Hematopoietic multipotent progenitor cell treated with erythropoietin and hydrocortisone succinate and interleukin-3 and kit ligand, for 6 days (in vitro differentiated cells): ENCODE measurements at places on chromosomes 4 and X.

DNA sequence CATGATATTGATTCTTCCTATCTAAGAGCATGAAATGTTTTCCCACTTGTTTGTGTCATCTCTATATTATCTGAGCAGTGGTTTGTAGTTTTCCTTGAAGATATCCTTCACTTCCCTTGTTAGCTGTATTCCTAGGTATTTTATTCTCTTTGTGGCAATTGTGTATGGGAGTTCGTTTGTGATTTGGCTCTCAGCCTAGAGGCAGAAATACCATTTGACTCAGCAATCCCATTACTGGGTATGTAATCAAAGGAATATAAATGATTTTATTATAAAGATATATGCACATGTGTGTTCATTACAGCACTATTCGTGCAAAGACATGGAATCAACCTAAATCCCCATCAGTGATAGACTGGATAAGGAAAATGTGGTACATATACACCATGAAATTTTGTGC, 172.7 kb upstream of the IL15 start:
- DNase-seq, result no peak

- no peak for DNase-seq
These were observed 45.5 kb downstream of the MTHFD2L start for GRCh38 chr4:74203467-74203866.

- no peak for DNase-seq
These were observed 2.6 kb upstream of the ZNF674 start for GRCh38 chrX:46547857-46548256.

DNA sequence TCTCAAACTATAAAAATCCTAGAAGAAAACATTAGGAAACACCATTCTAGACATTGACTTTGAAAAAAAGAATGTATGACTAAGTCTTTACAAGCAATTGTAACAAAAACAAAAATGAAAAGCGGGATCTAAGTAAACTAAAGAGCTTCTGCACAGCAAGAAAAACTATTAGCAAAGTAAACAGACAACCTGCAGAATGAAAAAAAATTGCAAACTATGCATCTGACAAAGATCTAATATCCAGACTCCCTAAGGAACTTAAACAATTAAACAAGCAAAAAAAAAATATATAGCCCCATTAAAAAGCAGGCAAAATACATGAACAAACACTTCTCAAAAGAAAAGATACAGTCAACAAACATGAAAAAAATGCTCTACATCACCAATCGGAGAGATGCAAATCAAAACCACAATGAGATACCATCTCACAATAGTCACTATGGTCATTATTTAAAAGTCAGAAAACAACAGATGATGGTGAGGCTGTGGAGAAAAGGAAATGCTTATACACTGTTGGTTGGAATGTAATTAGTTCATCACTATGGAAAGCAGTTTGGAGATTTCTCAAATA, 168.1 kb downstream of the EPHA5 start:
- no peak for DNase-seq

DNA sequence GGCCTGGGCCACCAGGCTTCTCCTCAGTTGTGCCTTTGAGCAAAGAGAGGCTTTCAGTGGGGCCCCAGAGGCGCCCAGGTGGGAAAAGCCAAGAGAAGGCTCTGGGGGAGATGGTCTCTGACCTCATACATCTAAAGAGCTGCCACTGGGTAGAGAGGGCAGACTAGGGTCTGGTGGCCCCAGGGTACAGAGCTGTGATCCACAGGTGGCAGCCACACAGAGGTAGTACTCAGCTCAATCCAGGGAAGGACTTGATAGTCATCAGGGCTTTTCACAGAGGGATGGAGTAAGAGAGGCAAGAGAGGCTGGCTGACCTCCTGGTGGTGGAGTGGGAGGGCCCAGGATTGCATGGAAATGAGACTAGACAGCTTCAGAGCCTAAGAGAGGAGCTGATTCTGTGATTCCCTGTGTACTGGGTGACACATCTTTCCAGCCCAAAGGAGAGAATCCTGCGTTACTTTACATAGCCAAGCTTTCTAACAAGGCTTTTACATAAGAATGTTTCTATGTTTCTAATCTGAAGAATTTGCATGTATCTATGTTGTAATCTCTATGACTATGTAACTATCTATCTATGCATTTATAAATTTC, 53.2 kb upstream of the PJA1 start:
- DNase-seq, result no peak

- DNase-seq, result no peak
These were observed 112.1 kb upstream of the NAP1L5 start for GRCh38 chr4:88809576-88810219.

- peak; percentile 3 for DNase-seq
These were observed 30.7 kb upstream of the ZNF280C start for GRCh38 chrX:130299279-130300009.

DNA sequence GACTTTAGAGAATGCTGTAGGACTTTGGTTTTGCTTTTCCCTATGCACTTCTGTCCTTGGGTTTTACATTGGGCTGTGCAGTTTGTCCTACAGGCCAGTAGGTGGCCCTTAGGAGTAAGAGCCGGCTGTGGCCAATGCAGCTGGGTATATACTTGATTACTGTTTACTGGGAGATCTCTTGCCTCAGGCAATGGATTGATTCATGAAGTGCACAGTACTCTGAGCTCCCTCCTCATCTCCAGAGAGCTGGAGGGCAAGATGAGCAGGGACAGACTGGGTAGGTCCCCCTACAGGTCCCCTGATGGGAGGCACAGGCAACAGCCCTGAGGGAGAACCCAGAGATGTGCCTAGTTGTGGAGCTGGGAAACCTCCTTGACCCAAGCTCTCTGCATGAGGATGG, 103.8 kb upstream of the QRFPR start:
- peak; percentile 68 for DNase-seq

DNA sequence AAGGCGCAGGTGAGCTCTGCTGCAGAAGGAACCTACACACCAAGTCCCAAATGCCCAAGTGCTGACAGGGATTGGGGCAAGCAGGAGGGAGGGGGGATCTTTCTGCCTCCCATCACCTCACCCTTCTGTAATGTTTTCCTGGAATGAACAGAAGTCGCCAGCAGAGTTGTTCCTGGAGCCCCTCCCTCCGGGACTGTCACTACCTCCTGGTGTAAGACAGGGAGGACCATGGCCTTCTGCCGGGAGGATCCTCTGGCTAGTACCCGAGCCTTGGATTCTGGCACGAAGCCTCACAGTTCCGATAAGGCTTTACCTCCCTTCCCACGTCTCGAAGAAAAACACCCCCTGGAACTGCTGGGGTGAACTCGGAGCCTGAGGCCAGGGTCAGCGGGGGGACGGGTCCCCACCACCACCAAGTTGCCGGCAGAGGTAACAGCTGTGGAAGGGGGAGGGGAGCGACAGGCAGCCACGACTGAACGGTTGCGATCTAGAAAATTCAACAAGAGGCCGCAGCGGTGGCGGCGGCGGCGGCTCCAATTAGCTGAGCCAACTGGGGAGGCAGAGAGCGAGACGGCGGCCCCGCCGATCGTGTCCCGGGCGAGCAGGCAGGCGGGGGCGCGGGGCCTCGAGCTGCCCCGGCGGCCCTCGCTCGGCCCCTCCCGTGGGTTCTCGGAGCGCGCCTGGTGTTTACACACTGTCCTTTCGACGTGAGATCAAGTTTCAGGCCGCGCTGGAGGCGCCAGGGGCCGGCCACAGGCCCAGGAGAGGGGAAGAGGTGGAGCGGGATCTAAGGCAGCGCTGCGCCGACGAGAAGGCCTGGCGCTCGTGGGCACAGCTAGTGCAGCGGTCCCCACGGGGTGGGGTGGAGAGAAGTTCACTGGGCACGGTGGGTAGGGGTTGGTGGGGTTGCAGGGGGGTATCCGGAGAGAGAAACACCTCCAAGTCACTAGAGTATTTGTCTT, 53.7 kb upstream of the BCOR start:
- no peak for DNase-seq

- no peak for DNase-seq
These were observed 28.8 kb downstream of the NEK1 start for GRCh38 chr4:169583563-169583962.

GRCh38 chr4:1807332-1807777, 14.3 kb downstream of the FGFR3 start:
- DNase-seq, result no peak
